T-cell (primary cell): ENCODE measurements at places on chromosomes 2 and 18. TPM values are rescaled to one million over a fixed set of nuclear protein-coding genes. Genes with fewer than 3 reads are reported as not detected.

DNA sequence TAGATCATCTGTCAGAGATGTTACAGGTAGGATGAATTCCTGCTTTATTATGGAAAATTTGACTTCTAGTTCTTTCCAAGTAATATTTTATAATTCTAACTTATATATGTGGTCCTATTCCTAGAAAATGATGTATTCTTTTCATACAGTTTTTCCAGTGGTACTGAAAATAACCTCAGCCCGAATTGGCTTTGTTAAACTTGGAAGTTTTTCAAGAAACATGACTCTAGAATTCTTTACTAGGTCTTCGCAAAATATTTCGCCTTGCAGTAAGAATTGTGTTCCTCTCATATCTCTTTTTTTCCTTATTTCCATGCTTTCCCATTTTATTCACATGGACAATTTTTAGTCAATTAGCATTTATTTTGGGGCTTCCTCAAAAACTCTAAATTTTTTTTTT is 60.5 kb downstream of the BMPR2 start:
- no peaks in the 10 kb centered on the region for H3K36me3 ChIP-seq
- no peaks in the 10 kb centered on the region for H3K4me1 ChIP-seq
- H3K27ac ChIP-seq, result no peak overlapping the region
- H3K4me3 ChIP-seq, result no peak overlapping the region

DNA sequence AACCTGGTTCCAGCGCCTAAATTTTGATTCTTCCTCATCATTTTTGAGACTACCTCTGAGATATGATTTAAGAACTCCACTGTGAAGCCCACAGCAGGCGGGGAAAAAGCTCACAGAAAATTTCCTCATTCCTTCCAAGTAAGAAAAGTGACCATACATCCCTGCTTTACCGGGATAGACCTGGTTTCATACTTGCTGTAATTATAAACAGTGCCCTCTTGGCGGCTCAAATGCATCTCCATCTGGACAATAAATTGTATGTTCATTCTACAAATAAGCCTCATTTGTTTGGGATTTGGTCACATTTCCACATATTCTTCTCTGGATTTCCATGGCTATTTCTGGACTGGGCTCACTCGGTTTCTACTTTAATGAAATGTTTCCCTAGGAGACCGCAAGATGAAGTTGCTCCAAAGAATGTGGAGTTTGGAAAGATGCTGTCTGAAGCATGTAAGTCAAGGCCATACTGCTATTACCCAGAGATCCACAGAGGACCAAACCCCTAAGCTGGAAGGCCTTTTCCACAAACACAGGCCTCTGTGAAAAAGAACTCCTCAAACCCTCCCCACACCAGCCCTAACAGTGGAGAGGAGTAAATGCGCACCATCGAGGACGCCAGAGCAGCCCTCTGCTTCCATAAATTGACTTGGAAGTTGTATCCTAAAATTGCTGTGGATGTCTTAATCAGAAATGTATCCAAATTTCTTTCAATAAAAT is 13.9 kb downstream of the STAT1 start:
- no peak for DNase-seq

DNA sequence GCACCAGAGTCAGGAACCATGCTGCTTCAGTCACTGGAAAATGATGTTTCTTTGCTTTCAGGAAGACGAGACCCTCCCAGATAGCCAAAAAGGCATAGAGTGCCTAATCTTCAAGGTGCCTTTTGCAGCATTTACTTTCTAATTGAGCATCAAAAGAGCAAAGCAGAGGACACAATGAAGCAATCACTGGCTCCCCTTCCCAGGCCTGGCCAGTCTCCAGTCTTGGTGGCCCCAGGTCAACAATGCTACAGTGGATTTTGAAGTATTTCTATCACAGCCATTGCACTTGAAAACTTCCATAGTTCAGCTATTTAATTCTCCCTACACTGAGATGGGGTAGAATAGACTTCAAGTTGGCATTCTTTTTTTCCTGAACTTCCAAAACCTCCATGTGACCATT is 15.4 kb downstream of the ZBTB7C start:
- peaks cover 23% of the 10 kb centered on the region for H3K27me3 ChIP-seq
- H3K4me1 ChIP-seq, result no peaks in the 10 kb centered on the region
- DNase-seq, result no peak

DNA sequence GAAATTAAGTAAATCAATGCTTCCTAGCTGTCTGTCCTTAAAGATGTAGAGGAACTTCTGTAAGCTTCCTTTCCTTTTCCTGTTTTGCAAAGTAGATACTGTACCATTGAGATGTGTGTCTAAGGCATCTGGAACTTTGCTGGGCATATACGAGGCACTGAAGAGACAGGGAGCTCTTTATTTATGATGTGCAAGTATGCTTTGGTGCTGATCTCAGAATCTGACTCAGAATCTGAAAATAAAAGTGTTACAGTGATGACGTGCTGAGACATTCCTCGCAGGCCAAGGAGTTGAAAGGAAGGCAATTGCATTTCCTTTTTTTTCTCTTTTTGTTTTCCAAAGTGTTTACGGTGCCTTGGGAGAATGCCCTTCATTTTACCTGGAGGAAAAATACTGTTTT is 230.9 kb upstream of the RGPD4 start:
- H3K27ac ChIP-seq, result no peak overlapping the region
- H3K4me3 ChIP-seq, result no peak overlapping the region
- no peaks in the 10 kb centered on the region for H3K36me3 ChIP-seq
- no peaks in the 10 kb centered on the region for H3K27me3 ChIP-seq

DNA sequence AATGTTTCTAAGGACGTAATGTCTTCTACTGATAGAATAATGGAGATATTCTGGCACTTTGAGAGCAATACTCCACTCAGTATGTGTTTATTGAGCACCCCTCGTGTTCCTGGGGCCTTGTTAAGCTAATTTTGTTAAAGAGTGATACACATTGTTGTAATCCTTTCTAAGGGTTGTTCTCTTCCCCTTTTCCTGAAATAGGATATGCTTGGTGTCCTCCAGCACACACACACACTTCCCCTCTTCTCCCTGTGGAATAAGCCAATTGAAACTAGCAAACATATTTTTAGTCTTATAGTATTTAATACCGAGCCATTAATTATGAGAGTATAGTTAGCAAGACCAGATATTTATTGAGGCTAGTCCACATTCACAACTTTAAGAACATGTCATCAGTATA is 114.1 kb downstream of the CRIM1 start:
- no peaks in the 10 kb centered on the region for H3K36me3 ChIP-seq
- H3K27me3 ChIP-seq, result no peaks in the 10 kb centered on the region
- H3K27ac ChIP-seq, result no peak overlapping the region
- no peak overlapping the region for H3K4me3 ChIP-seq
- DNase-seq, result no peak

Gene NR4A2
- total RNA-seq, result 226 TPM

- DNase-seq, result no peak
- H3K27ac ChIP-seq, result no peak overlapping the region
- no peaks in the 10 kb centered on the region for H3K27me3 ChIP-seq
- no peaks in the 10 kb centered on the region for H3K36me3 ChIP-seq
- H3K4me1 ChIP-seq, result no peaks in the 10 kb centered on the region
Measured at GRCh38 chr2:158194229-158194628, 92.6 kb downstream of the UPP2 start.

Gene GREB1
- 0.63 TPM for total RNA-seq
